Progenitor cell of endocrine pancreas (in vitro differentiated cells): ENCODE measurements at places on chromosomes 16 and 17. TPM values are rescaled to one million over a fixed set of nuclear protein-coding genes. Genes with fewer than 3 reads are reported as not detected.

GRCh38 chr16:11521055-11521454 lies 65.7 kb downstream of the LITAF start:
- no peaks in the 10 kb centered on the region for H3K4me1 ChIP-seq
- H3K27ac ChIP-seq = no peak overlapping the region
- no peaks in the 10 kb centered on the region for H3K36me3 ChIP-seq
- H3K4me3 ChIP-seq = no peak overlapping the region
- no peak for DNase-seq
- peaks cover 10% of the 10 kb centered on the region for H3K27me3 ChIP-seq

Gene CDK5R1
- total RNA-seq = 6.1 and 6.2 TPM in 2 replicates

DNA sequence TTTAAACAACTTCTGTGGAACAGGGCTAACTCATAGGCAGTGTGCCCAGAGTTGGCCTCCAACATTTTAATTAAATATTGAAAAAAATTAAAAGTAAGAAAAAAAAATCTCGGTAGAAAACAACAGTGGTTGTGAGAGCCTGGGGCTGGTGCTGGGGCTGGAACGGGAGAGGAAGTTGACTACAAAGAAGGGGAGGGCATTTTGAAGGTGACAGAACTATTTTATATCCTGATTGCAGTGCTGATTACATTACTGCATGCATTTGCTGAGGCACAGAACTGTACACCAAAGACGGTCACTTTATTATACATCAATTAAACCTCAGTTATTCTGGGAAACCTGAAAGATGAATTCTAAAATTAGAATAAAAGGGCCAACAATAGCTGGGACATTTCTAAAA lies 142.5 kb downstream of the PARN start:
- no peaks in the 10 kb centered on the region for H3K27me3 ChIP-seq
- peaks cover 2% of the 10 kb centered on the region for H3K36me3 ChIP-seq

Gene TAC4
- not detected in 2 replicates for total RNA-seq

- H3K4me3 ChIP-seq = no peak overlapping the region
- no peak overlapping the region for H3K27ac ChIP-seq
- H3K4me1 ChIP-seq = peaks cover 10% of the 10 kb centered on the region
- peaks cover 5% of the 10 kb centered on the region for H3K27me3 ChIP-seq
Observed at GRCh38 chr17:56545106-56545505, 48.4 kb upstream of the NOG start.
